ENCODE measurements at places on chromosomes 11 and 22.

- DNase-seq: no peak
Observed at GRCh38 chr11:66443602-66444001, 5.0 kb upstream of the MRPL11 start.

DNA sequence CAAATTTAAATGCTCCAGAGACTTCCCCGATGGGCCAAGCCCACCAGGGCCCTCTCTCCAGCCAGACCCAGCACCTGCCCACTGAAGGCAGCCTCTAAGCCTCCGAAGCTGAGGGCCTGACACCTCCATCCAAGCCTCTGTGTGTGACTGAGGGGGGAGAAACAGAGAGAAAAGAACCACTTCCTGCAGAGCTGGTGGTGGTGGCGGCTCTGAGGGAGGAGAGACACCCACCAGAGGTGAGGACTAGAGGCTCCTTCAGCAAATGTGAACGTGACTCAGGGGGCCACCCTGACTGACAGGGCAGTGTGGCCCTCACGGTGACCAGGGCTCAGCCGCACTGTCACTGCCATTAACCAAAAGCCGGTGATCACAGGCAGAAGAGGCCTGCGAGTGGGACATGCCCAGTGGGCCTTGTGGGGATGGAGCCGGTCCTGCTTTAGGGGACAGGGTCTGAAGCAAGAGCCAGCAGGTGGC is 31.0 kb upstream of the CD5 start:
- no peak for DNase-seq

- DNase-seq: no peak
Observed at GRCh38 chr11:117606211-117606610, 190.8 kb downstream of the DSCAML1 start.

DNA sequence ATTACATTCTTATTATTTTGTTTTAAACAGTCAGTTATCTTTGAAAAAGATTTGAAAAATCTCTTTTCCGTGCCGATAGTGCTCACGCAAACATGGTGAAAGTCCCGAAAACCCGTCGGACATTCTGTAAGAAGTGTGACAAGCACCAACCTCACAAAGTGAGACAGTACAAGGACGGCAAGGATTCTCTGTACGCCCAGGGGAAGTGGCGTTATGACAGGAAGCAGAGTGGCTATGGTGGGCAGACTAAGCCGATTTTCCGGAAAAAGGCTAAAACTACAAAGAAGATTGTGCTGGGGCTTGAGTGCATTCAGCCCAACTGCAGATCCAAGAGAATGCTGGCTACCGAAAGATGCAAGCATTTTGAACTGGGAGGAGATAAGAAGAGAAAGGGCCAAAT is 28.7 kb upstream of the CTSD start:
- DNase-seq: no peak

DNA sequence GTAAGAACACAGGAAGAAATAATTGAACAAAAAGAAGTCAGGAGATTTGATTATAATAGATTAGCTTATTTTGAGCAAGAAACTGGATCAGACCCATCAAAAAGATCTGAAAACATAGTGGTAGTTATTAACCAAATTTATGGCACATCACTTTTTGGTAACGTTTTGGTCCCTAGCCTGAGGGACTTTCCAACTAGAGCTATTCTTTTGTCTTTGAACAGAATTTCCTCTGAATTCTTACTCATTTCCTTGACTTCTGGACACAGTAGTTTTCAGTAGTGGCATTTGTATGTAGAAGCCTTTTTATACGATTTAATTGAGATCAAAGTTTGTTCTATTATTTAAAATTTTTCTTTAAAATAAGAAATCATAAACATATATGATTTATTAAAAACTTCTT is 96.5 kb upstream of the PDGFD start:
- no peak for DNase-seq

- DNase-seq: no peak
Observed at GRCh38 chr11:71518506-71519471, 8.3 kb upstream of the KRTAP5-7 start.

DNA sequence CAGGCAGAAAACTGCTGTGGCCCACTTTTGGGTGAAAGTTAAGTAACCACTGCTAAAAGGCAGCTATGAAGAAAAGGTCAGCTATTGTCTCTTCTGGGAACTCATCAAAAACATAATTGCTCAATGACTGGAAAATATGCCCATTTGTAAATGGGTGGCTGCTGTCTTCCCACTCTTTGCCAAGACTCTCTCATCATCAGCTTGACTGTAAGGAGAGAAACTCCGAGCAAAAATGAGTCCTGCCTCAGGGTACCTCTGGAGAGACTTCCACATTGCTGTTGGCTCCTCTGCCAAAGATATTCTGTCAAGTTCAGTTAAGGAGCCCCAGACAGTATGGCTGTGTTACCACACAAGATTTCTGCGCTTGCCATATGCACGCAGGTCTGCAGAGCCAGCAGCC is 138.7 kb downstream of the BBOX1 start:
- no peak for DNase-seq

GRCh38 chr11:31922450-31922849 is 111.3 kb upstream of the PAX6 start:
- DNase-seq: no peak

DNA sequence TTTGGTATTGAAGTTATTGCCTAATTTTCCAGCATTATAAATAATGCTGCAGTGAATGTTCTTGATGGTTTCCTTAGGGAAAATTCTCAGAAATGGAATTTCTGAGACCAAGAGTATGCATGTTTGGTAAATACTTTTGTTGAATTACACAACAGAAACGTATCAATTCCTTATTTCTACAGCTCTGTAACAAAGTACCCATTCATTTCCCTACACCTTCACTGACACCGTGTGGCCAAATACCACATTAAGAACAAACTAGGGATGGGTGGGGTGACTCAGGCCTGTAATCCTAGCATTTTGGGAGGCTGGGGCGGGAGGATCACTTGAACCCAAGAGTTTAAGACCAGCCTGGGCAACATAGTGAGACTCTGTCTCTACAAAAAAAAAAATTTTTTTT is 21.8 kb downstream of the MCAM start:
- no peak for DNase-seq

GRCh38 chr22:23763579-23763945 is 772 bp downstream of the C22orf15 start:
- DNase-seq: no peak

DNA sequence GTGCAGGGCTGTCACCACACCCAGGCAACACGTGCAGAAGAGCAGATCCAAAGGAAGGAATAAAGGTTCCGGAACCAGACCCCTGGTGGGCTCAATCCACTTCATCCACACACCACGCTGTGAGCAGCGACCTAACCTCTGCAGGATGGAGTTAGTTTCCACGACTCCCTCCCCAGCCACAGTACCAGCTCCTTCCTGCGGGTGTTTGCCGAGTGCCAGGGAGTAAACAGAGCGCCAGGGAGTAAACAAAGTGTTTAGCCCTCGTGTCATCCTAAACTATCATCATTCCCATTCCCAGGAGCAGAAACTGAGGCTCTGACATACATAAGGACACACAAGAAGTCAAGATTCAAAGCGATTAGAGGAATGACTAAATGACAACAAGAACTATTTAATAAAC is 261.3 kb downstream of the MN1 start:
- DNase-seq: no peak

- no peak for DNase-seq
Observed at GRCh38 chr11:131662993-131663392, 292.6 kb downstream of the NTM start.

GRCh38 chr11:36056160-36056751 is 112.4 kb downstream of the LDLRAD3 start:
- DNase-seq: peak; percentile 49

DNA sequence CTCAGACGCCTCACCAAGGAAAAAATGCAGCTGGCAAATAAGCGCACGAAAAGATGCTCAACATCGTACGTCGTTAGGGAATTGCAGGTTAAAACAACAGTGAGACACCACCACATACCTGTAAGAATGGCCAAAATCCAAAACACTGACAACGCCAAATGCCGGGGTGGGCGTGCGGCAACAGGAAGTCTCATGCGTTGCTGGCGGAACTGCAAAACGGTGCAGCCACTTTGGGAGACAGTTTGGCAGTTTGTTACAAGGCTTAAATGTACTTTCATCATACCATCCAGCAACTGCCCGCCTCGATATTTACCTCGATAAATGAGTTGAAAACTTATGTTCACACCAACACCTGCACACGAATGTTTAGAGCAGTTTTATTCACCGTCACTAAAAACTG is 7.5 kb upstream of the CTSD start:
- DNase-seq: no peak

DNA sequence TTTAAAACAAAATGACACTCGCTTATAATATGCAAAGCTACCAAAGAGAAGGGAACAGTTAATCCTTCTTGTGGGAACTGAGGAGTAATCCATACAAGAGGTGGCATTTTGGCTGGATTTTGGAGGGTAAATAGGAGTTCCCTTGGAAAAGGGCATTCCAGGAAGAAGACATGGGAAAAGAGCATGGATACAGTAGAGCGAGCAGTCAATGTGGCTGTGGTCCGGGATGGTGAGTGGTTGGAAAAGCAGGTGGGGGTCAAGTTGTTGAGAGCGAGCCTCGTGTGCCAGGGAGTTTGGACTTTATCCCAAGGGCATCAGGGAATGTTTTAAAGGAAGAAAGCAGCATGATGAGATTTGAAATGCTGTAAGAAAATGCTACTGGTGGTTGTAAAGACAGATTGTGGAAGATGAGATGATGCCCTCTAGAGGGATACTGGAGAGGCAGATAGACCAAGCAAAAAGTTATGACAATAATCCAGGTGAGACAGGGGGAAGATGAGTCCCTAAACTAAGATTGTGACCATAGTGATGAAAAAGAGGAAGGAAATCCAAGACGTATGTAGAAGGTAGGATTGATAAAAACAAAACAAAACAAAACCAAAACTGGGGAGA is 3.8 kb upstream of the MMP7 start:
- DNase-seq: no peak

DNA sequence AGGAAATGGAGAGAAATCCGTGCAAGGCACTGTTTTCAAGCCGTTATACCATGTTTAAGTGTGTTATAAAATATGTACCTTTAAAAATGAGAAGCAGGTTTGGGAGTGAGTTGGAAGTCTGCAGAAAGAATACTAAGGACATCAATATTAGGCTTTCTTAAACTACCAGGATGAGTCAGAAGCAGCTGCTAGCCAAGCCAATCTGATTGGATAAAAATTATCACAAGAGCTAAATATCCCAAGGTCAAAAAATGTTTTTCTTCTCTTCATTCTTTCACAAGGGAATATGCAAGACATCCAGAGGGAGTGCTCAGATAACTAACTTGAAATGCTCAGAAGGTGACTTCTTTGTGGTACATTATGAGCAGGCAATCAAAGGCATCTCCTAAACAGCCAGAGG is 19.3 kb upstream of the CKAP5 start:
- peak; percentile 36 for DNase-seq

DNA sequence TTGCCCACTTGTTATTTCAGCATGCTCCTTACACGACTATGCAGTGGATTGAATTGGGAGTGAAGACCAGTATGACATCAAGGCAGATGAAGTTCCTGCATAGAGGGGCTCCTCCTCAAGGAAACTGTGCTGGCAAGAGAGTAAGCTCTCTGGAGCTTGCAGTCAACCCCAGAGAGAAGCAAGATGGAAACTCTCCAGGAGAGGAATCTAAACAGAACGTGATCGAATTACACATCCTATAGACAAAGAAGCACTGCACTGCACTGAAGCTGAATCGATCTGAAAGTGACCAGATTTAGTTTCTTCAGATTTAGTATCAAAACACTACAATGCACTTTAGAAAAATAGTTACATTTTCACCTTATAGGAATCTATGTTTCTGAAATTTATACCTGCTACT is 947.7 kb upstream of the TENM4 start:
- no peak for DNase-seq

GRCh38 chr11:119101759-119102423 is at the start of gene DPAGT1:
Gene DPAGT1 (minus strand): TSS chr11:119101853. CDS start chr11:119101655, 198 bp downstream.
- peak; percentile 97 for DNase-seq

DNA sequence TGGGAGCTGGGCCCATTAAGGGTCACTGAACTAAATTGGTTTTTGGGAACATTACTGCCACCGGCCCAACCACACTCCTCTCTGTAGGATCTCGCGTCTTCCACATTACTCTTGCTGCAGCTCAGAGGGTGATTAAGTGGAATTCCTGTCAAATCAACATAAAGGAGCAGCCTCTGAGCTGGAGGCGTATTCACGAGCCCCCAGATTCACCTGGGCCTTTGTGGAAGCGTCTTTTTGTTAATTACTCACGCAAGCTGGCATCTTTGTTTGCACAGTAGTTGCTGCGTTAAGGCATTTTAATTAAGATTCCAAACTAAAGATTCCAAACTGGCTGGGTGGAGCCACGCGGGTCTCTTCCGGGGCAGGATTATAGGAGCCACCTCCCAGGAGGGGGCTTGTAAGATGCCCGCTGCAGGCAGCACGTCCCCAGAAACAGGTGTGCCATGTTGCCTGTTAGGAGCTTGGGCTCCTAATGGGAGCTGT is 21.5 kb upstream of the RFPL3 start:
- DNase-seq: peak; percentile 11

- no peak for DNase-seq
Observed at GRCh38 chr11:36774603-36775002, 176.6 kb upstream of the RAG2 start.

DNA sequence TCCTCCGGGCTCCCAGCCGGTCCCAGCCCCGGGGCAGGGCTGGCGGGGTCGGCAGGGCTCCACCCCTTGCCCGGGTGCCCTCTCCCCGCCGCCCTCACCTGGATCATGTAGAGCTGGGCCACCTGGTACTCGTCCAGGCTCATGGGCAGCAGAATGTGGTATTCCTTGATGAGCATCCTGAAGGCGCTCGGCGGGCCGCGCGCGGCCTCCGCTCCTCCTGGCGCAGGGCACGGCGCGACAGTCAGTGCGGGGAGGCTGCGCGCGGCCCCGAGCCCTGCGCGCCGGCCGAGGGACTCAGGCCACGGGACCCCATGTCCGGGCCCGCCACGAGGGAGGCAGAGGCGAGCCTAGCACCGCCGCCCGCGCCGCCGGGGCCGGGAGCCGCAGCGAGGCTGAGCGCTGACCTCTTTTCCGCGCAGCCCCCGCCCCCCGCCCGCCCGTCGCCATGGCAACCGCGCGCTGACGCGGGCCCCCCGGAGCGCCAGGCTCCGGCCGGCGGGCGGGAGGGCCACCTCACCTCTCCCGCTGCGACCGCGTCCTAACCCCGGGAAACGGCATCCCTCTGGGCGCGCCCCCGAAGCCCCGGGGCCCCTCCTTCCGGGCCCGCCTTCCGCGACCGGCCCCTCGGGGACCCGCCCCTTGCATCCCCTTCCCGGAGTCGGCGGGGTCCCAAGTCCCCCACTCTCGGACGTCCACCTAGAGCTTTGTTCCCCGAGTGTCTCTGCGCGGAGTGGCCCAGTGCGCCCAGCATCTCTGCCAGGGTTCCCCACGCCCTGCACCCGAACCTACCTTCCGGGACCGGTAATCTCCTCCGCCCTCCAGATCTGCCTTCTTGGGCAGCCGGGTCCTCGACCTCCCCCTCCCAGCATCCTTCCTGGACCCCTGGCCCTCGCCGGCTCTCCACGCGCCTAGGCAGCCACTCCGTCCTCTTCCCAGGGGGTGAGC is 886 bp downstream of the PITPNM1 start:
- DNase-seq: no peak
